Frontal cortex (tissue), 4 donors: ENCODE measurements at places on chromosomes 4 and X. TPM values are rescaled to one million over a fixed set of nuclear protein-coding genes. Genes with fewer than 3 reads are reported as not detected.

C4orf33 gene
- 6.9 TPM for total RNA-seq

- no peak for DNase-seq
These were observed 19.6 kb downstream of the ADGRA3 start for GRCh38 chr4:22496165-22496813.

XKRX gene
- not detected for total RNA-seq

- DNase-seq, result no peak
These were observed 291.9 kb upstream of the TENM3 start for GRCh38 chr4:181951265-181951664.

GRCh38 chr4:123597586-123597985 is 201.0 kb downstream of the SPRY1 start:
- DNase-seq, result no peak

DNA sequence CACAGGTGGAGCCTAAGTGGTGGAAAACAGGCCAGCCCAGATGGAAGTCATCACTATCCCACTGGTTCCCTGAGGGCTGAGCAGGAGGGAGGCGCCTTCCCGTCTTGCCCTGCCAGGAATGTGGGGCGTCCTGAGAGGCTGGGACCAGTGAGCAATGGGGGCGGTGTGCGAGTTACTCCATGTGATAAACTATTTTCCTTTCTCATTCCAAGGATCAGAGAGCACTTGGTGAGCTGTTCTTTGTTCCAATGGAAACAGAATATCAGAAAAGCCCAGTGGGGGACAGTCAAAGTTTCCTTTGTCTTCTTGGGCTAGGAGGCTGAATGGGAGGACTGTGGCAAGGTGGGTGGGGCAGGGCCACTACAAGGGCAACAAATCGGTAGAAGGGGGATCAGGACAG is 86.2 kb downstream of the NHSL2 start:
- DNase-seq, result no peak

- no peak for DNase-seq
These were observed 43.8 kb downstream of the WWC2 start for GRCh38 chr4:183142571-183143550.

DNA sequence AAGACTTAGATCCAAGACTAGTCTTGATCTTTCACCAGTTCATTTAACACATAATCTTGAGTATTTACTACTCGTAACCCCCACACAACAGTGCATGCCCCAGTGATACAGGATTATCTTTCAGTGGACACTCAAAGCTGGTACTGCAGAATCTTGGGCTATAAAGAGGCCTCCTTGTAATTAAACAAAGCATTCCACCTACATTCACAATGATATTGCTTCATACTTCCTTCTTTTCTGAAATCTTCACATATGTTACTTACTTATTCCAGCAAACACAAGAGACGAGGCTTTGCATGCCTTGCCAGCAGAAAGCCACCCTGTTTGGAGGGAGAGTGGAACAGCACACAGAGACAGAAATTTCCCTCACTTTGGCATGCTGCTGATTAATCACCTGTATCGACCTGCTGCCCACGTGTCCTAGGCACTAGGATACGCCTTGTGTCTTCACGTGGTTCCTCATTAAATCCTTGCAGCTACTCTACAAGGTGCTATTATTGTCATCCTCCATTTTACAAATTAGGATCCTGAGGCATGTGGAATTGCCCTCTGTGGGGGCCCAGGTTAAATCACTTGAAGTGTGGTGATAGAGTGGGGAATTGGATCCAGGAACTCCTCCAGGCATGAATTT is 77.3 kb downstream of the FAM184B start:
- no peak for DNase-seq

FGFBP1 gene
- total RNA-seq, result not detected

GRCh38 chr4:114494246-114494803 is 104.3 kb upstream of the UGT8 start:
- DNase-seq, result no peak
